ENCODE measurements at places on chromosomes 5 and 9. TPM values are rescaled to one million over a fixed set of nuclear protein-coding genes. Genes with fewer than 3 reads are reported as not detected.

Gene BHMT
- not detected for total RNA-seq

- DNase-seq: no peak
These were observed 46.6 kb downstream of the CD180 start for GRCh38 chr5:67149951-67150523.

Gene ECM2
- 18.5 TPM for total RNA-seq

DNA sequence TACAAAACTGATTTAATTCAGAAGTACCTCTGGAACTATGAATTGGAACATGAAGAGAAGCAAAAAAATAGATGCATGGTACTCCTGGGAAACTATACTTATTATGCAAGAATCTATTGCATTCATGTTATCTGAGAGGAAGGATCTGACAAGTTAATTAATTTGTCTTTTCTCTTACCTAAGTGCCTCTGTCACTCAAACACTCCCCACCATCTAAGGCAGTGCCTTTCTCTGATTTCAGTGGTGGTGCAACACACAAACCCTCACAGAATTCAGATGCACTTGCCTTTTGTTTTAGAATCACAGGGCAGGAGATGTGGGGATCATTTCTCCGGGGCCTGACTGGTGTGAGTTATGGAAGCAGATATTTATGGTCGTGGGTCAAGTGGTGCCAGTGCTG lies 52.5 kb upstream of the C9orf72 start:
- DNase-seq: no peak

Gene COL23A1
- total RNA-seq: 5.7 TPM

- DNase-seq: no peak
These were observed 540.2 kb downstream of the CSNK1G3 start for GRCh38 chr5:124052201-124052600.

- DNase-seq: no peak
These were observed 62.8 kb downstream of the SHOC1 start for GRCh38 chr9:111731928-111732327.

Gene DEPDC1B
- total RNA-seq: 0.16 TPM

DNA sequence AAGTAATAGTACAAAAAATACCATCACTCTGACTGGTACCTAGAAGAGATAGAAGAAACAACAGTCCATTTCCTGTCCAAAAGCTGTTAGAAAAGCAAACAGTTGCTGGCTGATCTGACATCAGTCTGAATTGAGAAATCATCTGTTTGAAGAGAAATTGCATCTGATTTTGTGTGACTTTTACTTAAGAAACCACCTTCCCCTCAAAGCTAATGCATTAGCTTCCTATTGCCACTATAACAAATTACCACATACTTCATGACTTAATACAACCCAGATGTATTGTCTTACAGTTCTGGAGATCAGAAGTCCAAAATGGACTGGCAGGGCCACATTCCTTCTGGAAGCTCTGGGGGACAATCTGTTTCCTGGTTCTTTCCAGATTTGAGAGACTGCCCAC lies 385.9 kb upstream of the TLE4 start:
- DNase-seq: no peak

Gene TAF11L10
- not detected for total RNA-seq

DNA sequence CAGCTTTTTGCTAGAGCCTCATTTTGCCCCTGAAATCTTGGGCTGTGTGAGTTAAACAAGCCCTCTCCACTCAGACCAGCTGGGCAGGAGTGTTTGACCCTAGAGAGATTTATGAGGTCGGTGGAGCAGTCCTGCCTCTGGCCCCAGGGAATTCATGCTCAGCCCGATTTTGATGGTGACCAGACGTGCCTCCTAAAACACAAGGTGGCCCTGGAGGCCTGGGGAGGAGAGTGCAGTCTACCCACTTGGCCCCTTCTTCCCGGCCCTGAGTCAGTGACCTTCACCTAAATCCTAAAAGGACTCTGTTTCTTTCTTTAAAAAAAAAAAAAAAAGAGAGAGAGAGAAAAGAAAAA lies 86.6 kb upstream of the SAP30L start:
- no peak for DNase-seq

Gene CEP78
- total RNA-seq: 2.4 TPM

Gene STPG3
- total RNA-seq: not detected

Gene NR4A3
- 15.8 TPM for total RNA-seq

- DNase-seq: no peak
These were observed 134.9 kb upstream of the ADCY2 start for GRCh38 chr5:7261049-7261448.

- no peak for DNase-seq
These were observed 50.2 kb upstream of the ASTN2 start for GRCh38 chr9:117464941-117465616.

- DNase-seq: peak; percentile 66
These were observed 14.9 kb downstream of the SPAAR start for GRCh38 chr9:35923927-35924763.

DNA sequence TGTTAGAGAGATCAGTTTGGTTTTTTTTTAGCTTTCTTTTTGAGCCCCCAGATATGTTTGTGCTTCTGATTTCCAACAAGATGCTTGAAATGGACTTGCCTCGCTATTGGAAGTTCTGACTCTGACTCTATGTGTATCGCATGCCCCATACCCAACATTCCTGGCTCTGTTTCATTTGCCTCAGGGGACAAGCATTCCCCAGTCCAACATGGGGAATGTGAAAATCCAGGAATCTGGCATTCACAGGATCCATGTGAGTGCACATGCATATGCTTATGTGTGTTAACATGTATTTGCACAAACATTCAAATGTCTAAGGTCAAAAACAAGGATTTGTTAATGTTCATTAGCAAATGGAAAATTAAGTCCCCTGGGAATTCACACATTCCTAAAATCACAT lies 233.9 kb downstream of the TLR4 start:
- no peak for DNase-seq

GRCh38 chr9:2524601-2525000 lies 97.0 kb upstream of the VLDLR start:
- DNase-seq: no peak

Gene MOB3B
- 0.85 TPM for total RNA-seq

Gene CCDC171
- 1.4 TPM for total RNA-seq

- no peak for DNase-seq
These were observed 120.8 kb downstream of the EMB start for GRCh38 chr5:50320131-50320749.

DNA sequence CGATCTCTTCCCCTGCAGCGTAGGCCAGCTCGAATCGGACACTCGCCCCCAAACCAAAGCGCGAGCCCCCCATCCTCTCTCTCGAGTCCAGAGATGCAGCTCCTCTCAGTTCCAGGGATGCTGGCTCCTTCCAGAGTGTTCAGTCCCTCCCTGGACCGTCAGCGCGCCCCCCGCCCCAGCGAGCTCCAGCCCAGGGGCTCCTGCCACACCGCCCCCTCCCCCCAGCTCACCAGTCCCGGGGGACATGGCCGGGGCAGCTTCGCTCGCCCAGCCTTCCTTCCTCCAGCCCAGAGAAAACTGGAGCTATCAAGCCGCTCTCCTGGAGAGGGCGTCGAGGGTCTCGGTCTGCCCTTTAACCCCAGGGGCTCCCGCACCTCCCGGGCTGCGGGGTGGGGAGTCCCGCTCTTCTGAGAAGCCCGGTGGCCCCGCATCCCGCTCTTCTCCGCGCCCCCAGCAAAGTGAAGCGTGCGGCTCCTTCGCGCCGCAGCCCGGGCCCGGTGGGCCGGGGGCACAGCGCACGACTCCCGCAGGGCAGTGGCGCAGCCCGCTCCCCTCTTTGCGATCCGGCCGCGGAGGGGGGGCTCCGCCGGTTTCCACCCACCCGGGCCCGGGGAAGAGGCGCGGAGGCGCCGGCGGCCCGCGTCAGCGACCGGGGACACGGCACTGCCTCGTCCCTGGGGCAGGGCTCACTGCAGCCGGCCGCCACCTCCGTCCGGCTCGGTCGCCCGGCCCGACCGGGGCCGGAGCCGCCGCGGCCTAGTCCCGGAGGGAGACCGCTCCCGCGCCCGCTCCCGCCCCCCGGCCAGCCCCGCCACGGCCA lies 587 bp downstream of the MIER3 start:
- DNase-seq: no peak

GRCh38 chr9:84821431-84821830 lies 151.9 kb downstream of the NTRK2 start:
- no peak for DNase-seq

DNA sequence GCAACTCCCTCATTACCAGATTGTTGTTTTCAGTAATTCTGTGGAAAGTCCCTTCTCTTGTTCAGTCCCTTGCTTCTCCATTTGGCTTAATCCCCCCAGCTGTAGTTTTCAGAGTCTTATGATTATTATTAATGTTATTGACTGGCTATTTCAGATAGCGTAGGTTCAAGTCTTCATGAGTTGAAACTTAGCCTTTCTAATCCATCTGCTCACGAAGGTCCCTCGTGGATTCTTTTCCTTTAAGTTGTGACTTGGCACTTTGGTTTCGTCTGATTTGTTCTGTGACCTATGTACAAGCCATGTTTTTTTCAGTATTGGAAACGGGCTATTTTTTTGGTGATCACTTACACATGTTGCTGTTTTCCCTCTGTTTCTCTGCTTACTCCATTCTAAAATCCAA lies 260.3 kb downstream of the TMEM167A start:
- no peak for DNase-seq

DNA sequence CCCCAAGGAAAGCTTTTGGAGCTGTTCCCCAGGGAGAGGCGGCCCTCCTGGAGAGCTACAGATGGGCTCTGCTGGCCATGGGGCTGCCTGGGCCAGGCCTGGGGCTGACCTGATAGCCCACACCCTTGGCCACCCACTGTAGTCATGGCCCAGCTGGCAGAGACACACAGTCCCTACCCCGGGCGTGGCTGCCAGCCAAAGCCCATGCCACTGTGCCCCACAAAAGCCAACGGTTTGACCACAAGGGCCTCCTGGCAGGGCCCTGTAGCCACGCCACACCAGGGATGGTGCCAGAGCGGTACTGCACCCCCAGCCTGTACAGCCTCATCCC lies 15.2 kb downstream of the NACC2 start:
- no peak for DNase-seq

GRCh38 chr5:110916381-110917049 lies 155.0 kb upstream of the TSLP start:
- no peak for DNase-seq

DNA sequence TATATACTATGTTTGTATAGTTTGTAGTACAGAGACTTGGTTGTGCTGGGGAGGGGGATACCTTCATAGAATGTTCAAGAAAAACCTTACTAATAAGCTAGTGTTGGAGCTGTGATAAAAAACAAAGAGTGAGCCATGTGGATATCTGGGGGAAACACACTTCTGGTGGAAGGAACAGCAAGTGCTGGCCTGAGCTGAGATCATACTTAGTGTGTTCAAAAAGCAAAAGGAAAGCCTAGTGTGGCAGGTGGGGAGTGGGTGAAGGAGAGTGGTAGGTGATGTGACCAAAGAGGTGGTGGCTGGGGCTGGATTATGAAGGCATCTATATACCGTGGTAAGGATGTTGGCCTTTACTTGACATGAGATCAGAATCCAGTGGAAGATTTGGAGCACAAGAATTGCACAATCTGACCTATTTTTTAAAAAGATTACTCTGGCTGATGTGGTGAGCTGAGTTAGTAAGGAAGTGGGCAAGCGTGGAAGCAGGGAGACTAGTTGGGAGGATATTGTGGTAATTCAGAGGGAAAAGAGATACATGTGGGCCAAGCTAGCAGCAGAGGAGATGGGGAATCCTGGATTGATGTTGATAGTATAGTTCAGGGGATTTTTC lies 26.6 kb downstream of the PALM2AKAP2 start:
- no peak for DNase-seq

Gene AKNA
- total RNA-seq: 7.8 TPM

Gene PRR7
- total RNA-seq: 0.90 TPM

GRCh38 chr5:14038341-14038959 lies 94.0 kb upstream of the DNAH5 start:
- DNase-seq: no peak

DNA sequence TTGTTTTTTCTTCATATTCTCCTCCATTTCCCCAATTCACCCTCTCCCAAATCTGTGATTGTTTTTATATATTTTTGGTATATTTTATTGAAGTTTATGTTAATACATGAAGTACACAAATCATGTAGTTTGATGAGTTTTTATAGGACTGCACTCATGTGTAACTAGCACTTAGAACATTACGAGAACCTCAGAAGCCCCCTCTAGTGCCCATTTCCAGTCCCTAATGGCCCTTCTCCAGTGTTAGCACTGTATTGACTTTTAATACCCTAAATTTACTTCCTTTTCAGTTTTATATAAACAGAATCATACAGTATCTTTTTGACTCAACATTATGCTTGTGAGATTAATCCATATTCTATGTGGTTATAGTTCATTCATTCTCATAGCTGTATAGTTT lies 18.5 kb upstream of the FKTN start:
- no peak for DNase-seq

DNA sequence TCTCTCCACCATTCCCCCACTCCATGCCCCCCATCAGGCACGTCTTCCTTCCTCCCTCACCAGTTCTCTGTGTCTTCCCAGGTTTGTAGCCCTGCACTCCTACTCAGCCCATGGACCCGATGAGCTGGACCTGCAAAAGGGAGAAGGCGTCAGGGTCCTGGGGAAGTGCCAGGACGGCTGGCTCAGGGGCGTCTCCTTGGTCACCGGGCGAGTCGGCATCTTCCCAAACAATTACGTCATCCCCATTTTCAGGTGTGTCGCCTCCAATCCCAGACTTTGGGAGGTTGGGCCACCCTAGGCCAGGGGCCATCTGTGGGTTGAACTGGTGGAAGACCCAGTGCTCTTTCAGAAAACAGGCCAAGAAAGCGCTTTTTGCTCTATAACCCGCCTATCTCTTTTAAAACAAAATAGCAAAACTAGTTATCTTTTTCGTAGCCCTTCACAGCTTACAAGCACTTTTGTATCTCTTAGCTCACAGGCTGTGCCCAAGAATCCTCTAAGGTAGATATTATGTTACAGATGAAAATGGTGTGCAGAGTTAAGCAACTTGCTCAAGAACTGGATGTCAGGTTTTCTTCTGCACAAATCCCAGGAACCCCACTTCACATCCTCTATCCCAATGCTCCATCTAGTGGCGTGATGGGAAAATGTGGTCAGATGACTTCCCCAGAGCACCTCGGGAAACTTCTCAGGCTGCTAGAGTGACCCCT lies 56.2 kb downstream of the PLAC8L1 start:
- DNase-seq: no peak

- DNase-seq: no peak
These were observed 230.3 kb upstream of the TBCA start for GRCh38 chr5:78006449-78006848.

GRCh38 chr5:168308976-168309598 lies 17.6 kb downstream of the WWC1 start:
- no peak for DNase-seq

Gene EDIL3
- total RNA-seq: 9.0 TPM

Gene TOR2A
- 3.9 TPM for total RNA-seq
